RCC 7860 (cell line): ENCODE measurements at places on chromosomes 16 and 17.

- DNase-seq, result no peak
These were observed 292.6 kb upstream of the SOX9 start for GRCh38 chr17:71828182-71828596.

GRCh38 chr17:14797801-14798200 lies 467.3 kb downstream of the PMP22 start:
- no peak for DNase-seq

DNA sequence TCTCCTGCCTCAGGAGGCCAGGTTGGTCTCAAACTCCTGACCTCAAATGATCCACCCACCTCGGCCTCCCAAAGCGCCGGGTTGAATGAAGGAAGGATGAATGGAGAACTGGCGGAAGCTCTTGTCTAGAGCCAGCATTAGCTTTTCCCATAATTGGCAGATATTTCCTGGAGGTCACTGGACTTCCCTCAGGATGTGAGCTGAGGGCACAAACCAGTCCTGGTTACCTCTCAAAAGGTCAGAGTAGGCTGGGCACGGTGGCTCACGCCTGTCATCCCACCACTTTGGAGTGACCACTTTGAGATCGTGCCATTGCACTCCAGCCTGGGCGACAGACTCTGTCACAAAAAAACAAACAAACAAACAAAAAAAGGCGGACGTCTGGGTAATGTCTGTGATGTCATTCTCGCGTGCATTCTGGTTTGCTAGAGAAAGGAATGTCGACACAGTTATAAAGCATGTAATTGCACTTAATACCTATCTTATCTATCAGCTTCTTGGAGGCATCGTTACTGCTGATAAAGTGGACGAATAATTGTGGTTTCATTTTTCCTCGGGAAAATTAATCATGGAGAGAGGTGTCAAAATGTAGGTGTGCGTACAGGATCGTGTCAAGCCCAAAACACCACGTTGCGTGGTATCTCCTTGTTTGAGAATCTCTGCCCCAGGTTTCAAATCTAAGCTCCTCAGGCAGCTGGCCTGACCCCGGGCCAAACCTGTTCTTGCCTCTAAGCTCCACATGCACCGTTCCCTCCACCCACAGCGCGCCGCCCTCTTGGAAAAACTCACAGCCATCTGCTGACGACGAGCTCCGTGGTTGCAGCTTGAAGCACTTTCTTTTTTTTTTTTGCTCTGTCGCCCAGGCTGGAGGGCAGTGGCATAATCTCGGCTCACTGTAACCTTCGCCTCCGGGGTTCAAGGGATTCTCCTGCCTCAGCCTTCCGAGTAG lies 6.4 kb upstream of the CRK start:
- DNase-seq, result no peak

- no peak for DNase-seq
These were observed 624.5 kb downstream of the TOX3 start for GRCh38 chr16:51922476-51922875.

- peak; percentile 97 for DNase-seq
These were observed 191.0 kb downstream of the CPPED1 start for GRCh38 chr16:12612598-12613101.

- no peak for DNase-seq
These were observed 10.9 kb downstream of the ARHGEF15 start for GRCh38 chr17:8320990-8321389.

GRCh38 chr17:63694229-63694949 lies 5.5 kb downstream of the LIMD2 start:
- DNase-seq, result no peak

- DNase-seq, result no peak
These were observed 511.9 kb downstream of the WWOX start for GRCh38 chr16:78611318-78611717.

GRCh38 chr16:4654964-4655590 lies 30.5 kb downstream of the MGRN1 start:
- no peak for DNase-seq

DNA sequence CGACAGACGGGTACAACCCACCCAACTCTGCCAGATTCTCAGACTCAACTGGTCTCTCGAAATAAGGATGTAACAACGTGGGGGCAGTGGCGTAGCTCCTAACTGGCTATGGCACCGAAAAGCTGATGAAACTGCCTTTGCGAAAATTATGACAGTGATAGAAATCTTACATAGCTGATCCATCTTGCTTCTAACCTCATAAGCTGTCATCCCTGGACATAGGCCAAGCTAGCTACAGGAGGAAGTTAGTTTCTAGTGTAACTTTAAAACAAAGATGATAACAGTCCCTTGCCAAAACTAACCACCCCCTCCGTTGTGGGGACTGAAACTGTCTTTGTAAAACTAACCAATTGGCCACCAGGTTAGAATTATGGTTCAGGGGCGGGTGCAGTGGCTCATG lies 220.1 kb downstream of the SLC39A11 start:
- no peak for DNase-seq

DNA sequence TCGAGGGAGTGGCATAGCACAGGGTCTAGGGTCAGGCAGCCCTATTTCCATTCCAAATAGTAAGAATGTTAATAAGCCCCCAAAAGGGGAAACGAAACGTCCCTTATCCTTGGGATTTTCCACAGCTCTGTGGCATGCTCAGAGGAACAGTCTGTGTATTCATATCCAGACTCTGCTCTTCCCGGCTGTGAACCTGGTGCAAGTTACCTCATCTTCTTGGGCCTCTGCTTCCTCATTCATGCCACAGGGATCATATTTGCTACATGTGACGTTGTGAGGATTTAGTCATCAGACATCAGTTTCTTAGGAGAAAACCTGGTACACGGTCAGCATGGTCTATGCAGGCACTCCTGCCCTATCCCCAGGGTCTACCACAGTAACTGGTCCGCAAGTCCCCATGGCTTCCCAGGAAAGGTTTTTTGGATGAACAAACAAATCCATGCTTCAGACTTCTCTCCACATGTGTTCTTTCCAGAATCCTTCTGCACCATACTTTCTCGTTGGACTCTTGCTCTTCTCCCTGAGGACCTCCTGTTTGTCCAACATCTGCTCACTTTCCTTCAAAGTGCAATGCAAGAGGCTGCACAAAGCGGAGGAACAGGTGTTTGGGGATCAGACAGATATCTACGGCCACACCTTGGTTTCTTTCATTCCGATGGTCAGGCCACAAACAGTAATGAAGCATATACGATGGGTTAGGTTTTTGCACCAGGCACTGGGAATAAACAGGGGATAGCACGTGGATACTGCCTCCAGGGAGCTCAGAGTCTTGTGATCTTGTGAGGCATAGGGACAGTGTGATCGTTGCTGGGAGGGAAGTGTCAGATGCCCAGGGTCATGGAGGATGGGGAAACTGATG lies 17.7 kb downstream of the GLP2R start:
- DNase-seq, result no peak

DNA sequence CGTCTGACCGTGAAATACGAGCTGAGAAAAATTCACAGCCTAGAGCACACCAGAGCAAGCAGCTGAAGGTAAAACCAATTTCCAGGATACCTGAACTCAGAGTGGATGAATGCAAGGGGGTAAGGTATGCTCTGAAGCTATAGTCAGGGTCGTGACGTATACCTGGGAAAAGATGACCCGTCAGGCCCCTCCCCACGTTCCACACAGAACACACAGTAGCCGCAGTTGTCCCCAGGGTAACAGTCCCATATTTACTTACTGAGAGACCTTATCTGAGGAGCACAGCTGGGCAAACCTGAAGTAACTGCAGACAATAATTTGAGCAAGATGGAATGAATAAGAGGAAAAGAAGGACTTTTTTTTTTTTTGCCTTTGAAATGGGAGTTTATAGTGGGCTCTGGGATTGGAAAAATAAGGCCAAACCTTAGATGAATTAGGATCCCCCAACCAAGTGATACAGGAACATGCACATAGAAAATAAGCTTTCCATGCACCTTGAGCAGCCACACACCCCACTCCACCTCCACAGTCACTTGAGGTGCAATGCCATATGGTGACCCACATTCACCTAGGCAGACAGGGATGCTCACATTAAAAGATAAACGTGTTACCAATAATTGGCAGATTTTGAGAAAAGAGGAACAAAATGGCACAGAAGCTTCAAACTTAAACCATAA lies 38.0 kb downstream of the ABCA6 start:
- no peak for DNase-seq

- no peak for DNase-seq
These were observed 13.7 kb upstream of the KCNJ12 start for GRCh38 chr17:21362331-21362931.

- no peak for DNase-seq
These were observed 108.0 kb upstream of the CIBAR2 start for GRCh38 chr16:85220125-85220839.

- DNase-seq, result no peak
These were observed 12.1 kb downstream of the THRA start for GRCh38 chr17:40074871-40075200.

DNA sequence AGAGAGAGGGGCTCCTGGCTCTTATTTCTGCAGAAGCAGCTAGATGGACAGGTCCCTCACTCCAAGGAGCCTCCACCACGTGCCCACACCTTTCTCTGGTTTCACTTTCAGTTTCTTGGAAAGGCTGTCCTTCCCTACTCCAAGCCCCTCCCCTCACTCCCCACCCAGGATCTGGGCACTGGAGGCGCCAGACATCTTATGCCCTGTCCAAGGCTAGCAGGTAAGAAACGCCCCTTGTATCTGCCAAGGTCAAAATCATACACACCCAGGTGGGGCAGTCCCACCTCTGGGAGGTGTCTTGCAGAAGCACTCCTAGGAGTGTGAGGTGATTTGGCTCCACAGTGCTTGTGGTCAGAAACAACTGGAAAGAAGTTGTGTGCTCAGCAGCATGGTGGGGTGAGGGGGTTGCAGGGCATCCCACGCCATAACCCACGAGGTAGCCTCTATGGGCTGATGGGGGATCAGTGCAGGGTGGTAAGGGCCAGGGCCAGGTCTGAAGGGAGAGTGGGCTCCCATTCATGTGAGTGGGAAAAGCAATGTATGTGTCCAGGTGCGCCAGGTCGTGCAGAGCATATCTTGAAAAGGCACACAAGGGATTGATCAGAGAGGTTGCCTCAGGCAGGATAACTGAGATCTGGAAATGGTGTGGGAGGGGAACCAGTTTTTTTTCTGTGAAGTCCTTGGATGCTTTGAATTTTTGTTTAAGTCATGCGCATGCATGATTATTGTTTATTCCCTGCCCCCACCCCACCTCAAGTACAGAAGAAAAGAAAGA lies 31.8 kb upstream of the PRM1 start:
- DNase-seq, result peak; percentile 18

DNA sequence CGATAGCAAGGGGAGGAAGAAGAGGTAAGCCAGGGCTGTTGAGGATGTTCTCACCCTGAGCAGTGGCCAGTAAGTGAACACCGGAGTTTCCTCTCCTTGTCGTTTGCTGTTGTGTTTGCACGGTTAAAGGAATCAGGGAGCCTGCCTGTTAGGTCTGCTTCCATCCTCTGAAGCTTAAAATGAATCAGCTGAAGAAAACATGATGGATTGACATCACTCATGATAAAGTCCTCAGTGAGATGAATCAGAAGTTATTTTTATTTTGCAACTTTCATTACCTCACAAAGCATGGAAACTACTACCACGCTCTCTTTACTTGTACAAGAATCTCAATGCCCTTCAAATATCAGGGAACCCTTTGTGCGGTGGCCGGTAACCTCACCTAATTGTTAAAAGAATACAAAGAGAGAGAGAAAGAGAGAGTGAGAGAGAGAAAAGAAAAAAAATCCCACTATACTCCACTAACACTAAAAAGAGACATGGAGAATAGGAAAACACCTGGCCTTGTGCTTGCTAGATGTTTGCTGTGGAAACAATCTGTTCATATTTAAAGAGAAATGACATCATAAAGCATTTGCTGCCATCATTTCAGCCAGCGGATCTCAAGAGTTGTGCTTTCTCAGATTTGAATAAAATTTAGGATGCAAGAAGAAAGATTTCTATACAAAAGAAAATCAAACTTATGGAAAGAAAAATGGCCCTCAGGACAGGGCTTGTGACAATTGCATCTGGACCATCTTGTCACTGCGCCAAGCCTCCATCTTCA lies 441.6 kb upstream of the SALL1 start:
- DNase-seq, result no peak

DNA sequence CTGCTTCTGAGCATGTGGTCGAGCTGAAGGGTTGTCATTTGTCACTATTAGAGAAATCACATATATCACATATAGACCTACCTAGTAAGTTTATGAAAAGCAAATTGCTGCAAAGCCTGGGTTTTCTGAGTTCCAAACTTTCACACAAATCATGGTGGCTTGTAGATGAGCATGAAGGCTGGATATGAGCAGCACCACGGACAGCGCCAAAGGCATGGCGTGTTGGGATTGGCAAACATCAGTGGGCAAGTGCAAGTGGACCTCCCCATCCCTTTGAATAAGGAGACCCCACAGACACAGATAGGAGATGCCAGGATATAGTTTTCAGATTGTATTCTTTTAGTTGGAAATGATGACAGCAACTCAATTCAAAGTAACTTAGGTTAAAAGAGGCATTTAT lies 77.6 kb upstream of the CACNG3 start:
- DNase-seq, result no peak

DNA sequence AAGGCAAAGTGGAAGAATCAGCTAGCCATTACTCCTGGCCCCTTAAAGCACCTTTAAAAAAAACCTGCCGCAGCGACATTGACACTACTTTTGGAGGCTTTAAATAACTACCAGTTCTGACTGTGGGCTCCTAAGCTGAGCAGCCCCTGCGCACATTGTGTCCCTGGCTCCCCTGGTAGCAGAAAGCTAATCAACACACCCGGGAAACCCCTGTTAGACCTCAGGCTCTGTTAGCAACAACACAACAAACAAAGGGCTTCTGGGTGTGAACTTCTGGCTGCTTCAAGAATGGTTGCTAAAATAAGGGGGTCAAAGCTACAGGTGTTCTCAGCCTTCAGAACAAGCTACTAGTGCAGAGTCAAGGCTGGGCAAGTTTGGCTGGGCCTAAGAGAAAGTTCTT lies 83.6 kb downstream of the TMEM100 start:
- DNase-seq, result no peak

DNA sequence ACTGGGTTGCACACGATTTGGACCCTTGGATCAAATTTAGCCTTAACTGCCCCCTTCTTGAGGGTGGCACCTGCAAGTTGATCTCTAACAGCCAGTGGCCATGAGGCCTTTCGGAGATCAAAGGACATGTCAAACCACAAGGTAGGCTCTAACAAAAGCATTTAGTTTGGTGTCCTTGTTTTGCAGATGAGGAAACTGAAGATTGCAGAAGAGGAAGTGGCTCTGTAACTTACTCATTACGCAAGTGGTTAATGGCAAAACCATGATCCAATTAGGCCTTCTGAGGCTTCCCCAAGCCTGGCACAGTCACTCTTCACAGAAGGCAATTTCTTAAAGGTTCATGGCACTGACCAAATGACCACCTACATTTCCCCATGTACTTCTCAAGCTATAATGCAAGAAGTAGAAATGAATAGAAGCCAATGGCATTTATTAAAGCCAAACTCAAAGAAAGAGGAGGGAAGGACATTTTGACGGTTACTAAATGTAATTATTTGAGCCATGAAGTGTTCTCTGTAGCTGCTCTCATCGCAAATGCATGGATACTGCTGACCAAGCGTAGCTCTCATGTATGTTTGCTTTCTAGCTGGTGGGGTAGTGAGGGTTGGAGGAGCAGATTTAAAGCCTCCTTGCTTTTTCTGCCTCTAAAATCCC lies 32.8 kb upstream of the ABCC12 start:
- DNase-seq, result no peak
